ENCODE measurements at places on chromosomes 7 and 10. TPM values are rescaled to one million over a fixed set of nuclear protein-coding genes. Genes with fewer than 3 reads are reported as not detected.

- DNase-seq = no peak
Measured at GRCh38 chr10:85003083-85003482, 674.7 kb downstream of the CCSER2 start.

DNA sequence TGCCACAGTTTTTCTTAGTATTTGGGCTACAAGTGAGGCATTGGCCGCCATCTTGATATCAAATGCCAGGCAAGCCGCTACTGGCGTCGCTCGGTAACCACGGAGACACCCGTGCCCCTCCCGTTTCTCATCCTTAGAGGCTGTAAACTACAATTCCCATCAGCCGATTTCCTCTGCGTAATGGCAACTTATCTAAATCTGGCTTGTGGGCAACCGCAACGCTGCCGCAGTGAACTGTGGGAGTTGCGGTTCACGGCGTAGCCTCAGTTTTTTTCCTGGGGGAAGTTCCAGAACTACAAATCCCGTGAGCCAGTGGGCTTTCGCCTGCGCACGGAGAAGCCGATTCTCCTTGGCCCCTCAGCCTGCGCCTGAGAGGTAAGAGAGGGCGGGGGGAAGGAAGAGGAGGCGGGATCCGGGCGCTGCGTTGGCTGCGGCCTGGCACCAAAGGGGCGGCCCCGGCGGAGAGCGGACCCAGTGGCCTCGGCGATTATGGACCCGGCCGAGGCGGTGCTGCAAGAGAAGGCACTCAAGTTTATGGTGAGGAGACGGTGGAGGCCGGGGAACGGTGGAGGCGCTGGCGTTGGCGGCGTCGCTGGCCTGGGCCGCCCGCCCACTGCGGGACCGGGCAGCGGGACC lies at the start of gene BTRC:
TSS of gene BTRC (plus strand) at position 474 of the 636 bp plus-strand sequence. CDS start at position 490, 16 bp downstream.
- peak; percentile 99 for DNase-seq

- DNase-seq = no peak
Measured at GRCh38 chr10:49552277-49552676, 13.4 kb upstream of the ERCC6 start.

Gene AKR1C3
- 137 TPM for total RNA-seq

- DNase-seq = no peak
Measured at GRCh38 chr7:20354610-20355528, 24.2 kb downstream of the ITGB8 start.

Gene SPDYE2B
- not detected for total RNA-seq

DNA sequence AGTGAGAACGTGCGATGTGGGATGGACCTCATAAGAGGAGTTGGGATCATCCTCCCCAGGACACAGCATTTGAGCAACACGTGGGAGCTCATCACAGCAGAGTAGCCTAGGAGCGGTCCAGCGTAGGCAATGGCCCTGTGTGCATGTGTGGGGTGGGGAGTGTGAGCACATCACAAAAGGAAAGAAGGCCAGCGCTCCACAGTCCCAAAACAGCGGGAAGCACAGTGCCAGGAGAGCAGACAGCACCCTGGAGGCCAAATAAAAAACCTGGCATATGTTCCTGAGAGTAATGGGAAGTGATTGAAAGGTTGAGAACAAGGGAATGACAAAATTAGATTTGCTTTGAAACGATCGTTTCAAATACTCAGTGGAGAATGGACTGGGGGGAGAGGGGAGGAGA lies 226.0 kb downstream of the C7orf25 start:
- no peak for DNase-seq

Gene PSD
- 2.1 TPM for total RNA-seq

DNA sequence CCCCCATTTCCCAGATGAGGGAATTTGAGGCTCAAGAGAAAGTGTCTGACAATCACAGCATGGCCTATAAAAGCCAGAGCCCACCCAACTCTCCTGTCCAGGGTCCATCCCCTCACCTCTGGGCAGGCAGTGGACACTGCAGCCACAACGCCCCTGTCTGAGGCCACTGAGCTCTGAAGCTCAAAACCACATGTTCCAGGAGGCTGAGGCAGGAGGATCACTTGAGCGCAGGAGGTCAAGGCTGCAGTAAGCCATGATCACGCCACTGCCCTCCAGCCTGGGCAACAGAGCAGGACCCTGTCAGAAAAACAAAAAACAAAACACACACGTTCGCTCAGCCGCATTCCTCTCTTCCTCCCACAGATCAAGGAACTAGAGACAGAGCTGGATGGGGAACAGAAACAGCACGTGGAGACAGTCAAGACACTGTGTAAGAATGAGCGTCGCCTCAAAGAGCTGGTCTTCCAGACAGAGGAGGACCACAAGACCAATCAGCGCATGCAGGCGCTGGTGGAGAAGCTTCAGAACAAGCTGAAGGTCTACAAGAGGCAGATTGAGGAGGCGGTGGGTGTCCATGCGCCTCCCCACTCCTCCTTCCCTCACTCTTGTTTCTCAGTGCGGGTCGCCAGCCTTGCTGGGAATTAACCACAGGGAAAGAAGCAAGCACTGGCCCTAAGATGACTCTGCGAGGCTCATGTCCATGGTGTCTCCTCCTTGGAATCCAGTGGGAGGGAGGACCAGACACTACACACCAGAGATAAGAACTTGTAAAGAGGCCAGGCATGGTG lies 20.0 kb upstream of the ARPC1A start:
- no peak for DNase-seq

DNA sequence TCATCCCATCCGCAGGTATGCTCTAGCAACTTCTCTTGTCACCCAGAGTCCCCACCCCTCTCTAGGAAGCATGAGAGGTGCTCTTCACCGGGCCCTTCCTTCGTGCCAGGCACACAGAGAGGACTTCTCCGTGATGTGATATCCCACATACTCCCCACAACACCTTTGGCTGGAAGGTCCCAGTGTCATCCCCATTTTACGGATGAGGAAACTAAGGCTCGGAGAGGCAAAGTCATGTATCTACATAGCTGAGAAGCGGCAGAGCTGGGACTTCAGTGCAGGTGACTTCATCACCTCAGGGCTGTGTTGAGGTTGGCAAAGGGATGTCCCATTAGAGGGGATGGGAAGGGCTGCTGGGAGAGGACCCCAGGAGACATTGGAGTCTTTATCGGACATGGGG lies 15.4 kb downstream of the TMEM270 start:
- DNase-seq = no peak

GRCh38 chr7:26187380-26188205 lies 13.0 kb downstream of the HNRNPA2B1 start:
- peak; percentile 34 for DNase-seq

DNA sequence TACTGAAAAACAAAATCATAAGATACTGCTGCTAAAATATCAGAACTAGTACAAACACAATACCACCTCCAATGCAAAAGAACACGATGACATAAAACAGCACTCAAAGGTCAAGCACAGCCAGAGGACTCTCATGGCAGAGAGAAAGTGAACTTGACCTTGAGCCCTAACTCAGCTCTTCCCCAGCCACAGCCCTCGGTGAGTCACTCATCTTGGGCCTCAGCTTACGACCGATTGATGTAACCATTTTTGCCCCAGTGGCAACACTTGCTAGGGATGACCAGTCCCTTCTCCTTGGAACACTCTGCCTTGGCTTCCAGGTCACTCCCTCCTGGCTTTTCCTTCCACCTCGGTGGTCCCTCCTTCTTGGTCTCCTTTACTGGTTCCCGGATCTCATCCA lies 77.8 kb downstream of the JAZF1 start:
- no peak for DNase-seq

DNA sequence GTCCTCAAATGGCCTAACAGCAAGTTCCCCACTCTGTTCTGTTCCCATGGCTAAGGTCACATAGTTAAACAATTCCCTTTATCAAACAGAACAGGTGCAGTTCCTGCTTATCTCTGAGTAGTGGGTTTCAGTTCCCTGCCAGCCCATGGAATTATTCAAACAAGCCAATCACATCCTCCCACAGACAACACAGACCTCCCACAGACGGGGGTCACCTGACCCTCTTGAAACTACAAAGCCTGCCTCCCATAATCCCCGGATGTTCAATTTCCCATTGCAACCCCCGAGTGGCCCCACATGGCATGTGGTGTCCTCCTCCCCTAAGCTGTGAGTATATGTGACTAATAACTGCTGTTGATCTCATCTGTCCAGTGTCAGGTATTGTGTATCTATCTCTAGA lies 64.1 kb downstream of the TMEM168 start:
- DNase-seq = no peak

DNA sequence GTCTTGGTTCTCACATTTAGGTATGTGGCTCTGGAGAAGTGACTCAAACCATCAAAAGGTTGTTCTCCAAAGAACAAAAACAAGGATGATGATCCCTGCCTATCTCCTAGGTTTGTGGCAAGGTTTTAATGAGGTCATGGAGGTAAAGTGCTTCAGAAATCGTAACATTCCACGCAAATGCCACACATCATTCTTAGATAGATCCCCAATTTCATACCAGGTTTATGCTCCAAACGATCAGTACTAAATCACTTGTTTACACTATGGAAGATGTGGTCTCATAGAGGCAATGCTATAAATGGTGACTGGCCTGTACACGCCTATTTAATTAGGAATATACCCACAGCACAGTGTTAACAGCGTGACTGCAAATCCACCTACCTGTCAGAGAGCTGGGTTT lies 66.6 kb downstream of the MINDY3 start:
- DNase-seq = no peak

DNA sequence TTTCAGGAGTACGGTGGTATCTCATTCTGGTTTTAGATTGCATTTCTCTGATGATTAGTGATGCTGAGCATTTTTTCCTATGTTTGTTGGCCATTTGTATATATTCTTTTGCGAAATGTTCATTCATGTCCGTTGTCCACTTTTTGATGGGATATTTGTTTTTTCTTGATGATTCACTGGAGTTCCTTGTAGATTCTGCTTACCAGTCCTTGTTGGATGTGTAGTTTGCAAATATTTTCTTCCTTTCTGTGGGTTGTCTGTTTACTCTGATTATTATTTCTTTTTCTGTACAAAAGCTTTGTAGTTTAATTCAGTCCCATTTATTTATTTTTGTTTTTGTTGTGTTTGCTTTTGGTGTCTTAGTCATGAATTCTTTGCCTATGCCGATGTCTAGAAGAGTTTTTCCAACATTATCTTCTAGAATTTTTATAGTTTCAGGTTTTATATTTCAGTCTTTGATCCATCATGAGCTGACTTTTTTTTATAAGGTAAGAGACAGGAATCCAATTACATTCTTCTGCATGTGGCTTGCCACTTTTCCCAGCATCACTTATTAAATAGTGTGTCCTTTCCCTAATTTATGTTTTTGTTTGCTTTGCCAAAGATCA lies 320.5 kb downstream of the MAGI2 start:
- no peak for DNase-seq

Gene CXCL12
- not detected for total RNA-seq

Gene ANKRD1
- not detected for total RNA-seq

GRCh38 chr7:88485821-88486220 lies 179.1 kb upstream of the STEAP4 start:
- DNase-seq = no peak

All from natural killer cell (primary cell).